ENCODE measurements at places on chromosomes 6 and 20.

- peak; percentile 54 for DNase-seq
These were observed 64.3 kb downstream of the ADTRP start for GRCh38 chr6:11714116-11714797.

- no peak for DNase-seq
These were observed 89.8 kb upstream of the PAX1 start for GRCh38 chr20:21615617-21616080.

DNA sequence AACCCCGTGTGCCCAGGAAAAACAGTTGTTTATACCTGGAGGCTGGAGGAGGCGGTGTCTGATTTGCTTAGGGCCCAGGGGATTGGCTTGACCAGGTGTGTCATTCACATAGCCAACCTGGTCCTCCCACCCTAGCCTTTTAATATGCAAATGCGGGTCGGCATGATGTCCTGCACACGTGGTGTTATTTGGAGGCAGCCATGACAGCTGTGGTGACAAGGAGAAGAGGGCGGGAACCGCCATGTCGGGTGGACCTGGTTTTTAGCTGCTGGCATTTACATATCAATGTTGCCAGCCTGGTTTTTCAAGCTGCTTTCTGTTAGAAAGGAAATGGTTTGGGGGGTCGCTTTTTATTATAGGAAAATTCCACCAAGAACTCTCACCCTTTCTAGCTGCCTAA, 291.4 kb upstream of the QKI start:
- no peak for DNase-seq

- no peak for DNase-seq
These were observed 147.1 kb upstream of the SMLR1 start for GRCh38 chr6:130680116-130680515.

GRCh38 chr6:155327326-155328073, 13.2 kb upstream of the TFB1M start:
- peak; percentile 31 for DNase-seq

DNA sequence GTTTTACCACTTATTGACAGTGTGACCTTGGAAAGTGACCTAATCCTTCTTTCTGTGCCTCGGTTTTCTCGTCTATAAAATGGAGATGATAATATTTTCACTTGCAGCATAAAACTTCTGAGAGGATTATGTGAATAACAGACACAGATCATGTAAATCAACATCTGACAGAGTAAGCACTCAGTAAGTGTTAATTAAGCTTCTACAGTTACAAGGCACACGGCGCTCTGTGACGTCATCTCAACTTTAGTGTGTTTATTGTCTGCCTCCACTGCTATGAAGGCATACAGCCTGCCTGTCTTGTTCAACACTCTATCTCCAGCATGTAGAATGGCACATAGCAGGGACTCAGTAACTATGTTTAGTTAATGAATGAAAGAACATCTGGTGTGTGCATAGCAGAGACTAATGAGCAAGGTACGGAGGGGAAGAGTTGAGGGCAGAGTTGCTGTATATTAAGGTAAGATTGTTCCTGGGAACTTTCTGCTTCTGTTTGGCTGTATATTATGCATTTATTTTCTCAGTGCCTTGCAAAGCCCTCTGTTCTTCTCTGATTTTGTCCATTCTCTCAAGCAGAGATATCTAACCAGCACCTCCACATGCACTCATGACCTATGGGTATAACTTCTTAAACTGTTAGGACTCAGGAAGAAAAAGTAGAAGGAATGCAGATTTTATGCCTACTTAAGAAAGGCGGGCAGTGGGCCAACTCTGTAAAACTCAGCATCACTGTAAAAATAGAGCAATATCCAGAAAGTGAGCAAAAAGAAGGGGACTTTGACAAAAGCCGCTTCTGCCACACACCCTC, 66.4 kb upstream of the STMND1 start:
- DNase-seq: no peak

GRCh38 chr6:75285283-75285639, 669 bp upstream of the TMEM30A start:
- no peak for DNase-seq

GRCh38 chr6:142357879-142358278, 56.1 kb downstream of the ADGRG6 start:
- DNase-seq: no peak

- no peak for DNase-seq
These were observed 23.2 kb upstream of the STX11 start for GRCh38 chr6:144127097-144127496.

DNA sequence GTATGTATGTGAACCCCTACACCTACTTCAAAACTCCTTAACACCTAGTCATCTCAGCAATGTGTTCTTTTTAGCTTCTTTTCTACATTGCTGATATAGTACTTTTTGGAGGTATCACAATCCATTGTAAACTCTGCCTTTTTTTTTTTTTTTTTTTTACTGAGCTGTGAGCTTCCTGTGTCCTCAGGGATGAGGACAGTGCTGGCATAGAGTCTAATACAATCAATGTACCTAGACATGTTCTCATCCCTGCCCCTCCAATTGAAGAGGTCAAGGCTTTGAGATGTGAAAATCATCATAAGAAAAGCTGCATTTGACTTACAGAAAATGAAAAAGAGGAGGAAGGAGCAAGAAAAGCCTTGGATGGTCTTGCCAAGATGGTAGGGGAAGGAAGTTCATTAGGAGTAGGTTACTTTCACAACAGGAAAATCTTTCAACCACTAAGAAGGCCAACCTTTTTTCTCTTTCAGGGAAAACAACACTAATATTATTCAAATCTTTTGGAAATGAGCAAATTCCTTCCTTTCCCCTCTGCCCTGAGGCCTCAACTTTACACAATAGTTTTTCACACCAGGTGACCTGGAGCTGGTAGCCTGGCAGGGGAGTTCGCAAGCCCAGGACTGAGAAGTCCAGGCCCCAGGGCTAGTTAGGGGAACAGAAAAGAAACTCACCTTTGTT, 2.8 kb upstream of the JARID2 start:
- DNase-seq: no peak

GRCh38 chr20:37500311-37500710, 20.7 kb upstream of the NNAT start:
- DNase-seq: no peak

DNA sequence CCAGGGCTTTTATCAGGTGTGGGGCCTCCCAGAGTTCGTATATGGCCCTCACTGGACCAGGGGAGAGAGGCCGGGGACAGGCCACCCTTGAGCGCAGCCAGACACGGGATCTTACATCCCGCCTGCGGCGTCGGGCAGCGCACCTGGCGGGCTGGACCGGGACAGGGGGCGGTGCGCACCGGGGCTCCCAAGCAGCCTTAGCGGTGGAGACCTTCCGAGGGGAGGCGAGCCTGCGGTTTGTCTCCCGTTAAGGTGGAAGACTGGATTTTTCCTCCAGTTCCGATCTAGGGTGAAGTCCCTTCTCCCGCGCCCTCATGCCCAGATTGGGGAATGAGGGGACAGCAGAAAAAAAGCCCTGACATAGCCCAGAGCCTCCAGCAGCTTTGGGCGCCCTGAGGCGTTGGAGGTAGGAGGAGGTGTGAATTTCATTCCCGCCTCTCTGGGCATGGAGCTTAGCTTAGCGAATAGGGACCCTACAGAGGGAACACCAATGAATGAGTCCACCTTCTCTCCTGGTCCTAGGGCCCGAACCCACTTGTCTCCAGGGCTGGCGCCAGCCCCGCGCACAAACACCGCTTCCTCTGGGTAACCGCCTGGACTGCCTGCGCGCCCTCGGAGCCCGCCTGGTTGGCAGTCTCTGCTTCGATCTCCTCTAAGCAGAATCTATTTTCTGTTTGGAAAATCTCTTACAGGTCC, 6.7 kb upstream of the LAMP5 start:
- DNase-seq: no peak

DNA sequence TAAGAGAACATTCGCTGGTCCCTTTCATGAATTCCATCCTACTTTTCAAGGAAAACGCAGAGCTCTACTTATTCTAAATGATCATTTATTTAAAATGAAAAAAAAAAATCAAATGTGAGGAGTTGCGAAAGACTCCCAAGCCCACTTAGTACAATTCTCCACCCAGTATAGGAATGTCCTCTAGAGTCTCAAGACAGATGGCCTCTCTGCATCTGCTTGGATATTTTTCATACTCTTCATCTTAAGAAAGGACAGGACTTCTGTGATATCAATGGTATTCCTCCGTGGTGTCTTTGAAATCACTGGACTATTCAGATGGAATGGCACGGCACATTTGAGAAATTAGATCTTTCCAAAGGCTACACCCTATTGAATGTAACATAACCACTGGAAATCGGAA, 107.1 kb downstream of the PTPRK start:
- DNase-seq: no peak

DNA sequence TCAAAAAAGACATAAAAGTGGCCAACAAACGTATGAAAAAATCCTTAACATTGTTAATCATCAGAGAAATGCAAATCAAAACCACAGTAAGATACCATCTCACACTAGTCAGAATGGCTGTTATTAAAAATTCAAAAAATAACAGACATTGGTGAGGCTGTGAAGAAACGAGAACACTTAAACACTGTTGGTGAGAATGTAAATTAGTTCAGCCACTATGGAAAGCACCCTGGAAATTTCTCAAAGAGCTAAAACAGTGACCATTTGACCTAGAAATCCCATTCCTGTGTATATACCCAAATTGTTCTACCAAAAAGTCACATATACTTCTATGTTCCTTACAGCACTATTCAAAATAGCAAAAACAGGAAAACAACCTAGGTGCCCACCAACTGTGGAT, 24.9 kb upstream of the NT5E start:
- no peak for DNase-seq

- no peak for DNase-seq
These were observed 36.8 kb downstream of the ZMYND8 start for GRCh38 chr20:47319517-47320252.

- DNase-seq: no peak
These were observed 14.8 kb upstream of the LPA start for GRCh38 chr6:160678744-160679401.

GRCh38 chr6:7705483-7705882, 20.4 kb upstream of the BMP6 start:
- DNase-seq: no peak
